ENCODE measurements at places on chromosomes 5 and 9. TPM values are rescaled to one million over a fixed set of nuclear protein-coding genes. Genes with fewer than 3 reads are reported as not detected.
A peak's percentile ranks its signal among the peaks of the same experiment; 100 is the strongest.

The ARHGEF28 gene
- total RNA-seq: 16.4 TPM

The SIGMAR1 gene
- total RNA-seq: 83.5 TPM

The SHC3 gene
- total RNA-seq: 3.3 TPM

The OR13F1 gene
- not detected for total RNA-seq

The TRIP13 gene
- 0.65 TPM for total RNA-seq

The OR1J2 gene
- total RNA-seq: not detected

DNA sequence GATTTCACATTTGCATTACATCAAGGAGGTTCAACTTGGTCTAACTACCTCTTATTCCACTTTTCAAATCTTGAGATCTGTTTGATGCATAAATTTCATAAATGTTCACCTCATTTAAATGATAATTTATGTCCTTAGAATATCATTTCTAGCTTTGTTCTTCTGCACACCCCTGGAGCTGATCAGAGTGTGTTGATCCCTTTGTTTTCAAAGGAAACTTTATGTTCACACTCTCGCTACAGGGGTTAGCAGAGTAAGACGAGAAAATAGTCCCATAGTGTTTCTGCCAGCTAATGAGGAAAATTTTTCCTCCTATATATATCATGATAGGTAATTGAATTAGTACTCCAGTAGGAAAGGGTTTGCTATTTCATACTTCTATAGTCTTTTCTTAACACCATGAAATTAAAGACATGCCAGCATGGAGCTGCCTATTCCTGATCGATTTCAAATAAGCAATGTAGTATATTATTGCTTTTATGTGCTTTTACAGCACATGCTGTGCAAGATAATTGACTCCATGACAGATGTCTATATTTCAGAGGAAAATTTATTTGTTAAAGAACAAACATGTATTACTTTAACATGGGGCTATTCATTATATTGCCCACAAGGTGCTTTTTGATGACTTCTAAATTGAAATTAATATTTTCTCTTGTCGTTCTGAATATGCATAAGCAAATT is 4.8 kb upstream of the PAM start:
- DNase-seq: no peak

GRCh38 chr5:102782217-102782872 is 27.2 kb downstream of the PAM start:
- DNase-seq: no peak

- DNase-seq: no peak
Measured at GRCh38 chr5:72633649-72634048, 126.4 kb upstream of the ZNF366 start.

DNA sequence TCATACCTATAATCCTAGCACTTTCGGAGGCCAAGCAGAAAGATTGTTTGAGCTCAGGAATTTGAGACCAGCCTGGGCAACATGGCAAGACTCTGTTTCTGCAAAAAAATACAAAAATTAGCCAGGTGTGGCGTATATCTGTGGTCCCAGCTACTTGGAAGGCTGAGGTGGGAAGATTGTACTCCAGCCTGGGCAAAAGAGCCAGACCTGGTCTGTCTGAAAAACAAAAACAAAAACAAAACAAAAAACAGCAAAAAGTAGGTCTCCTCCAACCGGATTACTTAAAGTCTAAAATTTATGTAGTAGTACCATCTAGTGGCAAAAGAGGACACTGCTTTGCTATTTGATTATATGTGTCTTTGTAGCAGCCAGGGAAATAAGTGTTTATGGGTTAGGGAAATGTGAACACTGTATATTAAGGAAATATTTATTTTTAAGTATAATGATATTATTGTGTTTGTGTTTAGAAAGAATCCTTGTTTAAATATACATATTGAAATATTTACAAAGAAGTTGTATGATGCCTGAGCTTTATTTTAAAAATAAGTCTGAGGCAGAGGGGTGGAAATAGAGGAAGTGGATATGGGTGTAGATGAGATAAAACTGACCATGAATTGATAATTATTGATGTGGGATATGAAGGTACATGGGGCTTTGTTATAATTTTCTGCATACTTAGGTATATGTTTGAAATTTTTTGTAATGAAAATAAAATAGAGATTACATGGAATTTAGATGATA is 20.0 kb downstream of the APC start:
- DNase-seq: no peak

DNA sequence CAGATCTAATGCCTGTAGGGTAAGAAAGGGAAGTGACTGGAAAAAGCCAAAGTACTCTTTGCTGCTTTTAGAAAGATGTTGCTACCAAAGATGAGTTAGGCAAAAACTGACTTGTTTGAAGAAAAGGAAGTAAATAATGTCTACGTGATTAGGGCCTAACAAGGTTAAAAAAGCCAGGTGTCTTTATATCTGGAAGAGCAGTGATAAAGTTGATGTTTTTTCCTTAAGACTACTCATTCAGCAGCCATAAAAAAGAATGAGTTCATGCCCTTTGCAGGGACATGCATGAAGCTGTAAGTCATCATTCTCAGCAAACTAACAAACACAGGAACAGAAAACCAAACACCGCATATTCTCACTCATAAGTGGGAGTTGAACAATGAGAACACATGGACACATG is 13.5 kb upstream of the AMACR start:
- no peak for DNase-seq

DNA sequence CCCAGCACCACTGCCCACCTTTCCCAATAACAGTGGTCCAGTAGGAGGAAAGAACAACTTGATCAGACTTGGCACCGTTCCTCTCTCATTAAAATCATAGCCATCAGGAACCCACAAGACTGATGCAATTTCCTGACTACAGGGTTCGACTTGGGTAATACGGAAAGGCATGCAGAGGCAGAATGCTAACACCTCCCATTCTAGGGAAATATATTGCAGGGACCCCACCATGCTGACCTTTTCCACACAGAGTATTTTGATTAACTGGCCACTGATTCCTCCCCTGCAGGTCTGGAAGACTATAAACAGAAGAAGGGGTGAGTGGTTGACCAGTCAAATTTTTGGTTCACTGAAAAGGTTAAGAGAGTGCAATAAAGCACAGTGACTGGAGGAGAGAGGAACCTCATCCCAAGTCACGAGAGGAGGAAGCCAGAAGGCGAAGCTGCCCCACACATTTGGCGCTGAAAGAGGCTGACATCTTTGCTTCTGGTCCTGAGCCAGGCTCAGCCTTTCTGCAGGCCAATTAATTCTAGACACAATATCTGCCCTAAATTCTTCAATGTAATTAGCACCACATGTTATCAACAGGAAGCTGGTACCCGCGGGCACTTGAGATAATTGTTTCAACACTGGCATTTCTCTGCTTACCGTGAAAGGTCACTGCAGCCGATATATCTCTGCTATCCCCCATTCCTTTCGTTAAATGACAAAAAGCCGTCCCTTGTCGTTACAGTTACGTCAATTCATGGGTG is 64.7 kb upstream of the SPOCK1 start:
- peak; percentile 55 for DNase-seq

DNA sequence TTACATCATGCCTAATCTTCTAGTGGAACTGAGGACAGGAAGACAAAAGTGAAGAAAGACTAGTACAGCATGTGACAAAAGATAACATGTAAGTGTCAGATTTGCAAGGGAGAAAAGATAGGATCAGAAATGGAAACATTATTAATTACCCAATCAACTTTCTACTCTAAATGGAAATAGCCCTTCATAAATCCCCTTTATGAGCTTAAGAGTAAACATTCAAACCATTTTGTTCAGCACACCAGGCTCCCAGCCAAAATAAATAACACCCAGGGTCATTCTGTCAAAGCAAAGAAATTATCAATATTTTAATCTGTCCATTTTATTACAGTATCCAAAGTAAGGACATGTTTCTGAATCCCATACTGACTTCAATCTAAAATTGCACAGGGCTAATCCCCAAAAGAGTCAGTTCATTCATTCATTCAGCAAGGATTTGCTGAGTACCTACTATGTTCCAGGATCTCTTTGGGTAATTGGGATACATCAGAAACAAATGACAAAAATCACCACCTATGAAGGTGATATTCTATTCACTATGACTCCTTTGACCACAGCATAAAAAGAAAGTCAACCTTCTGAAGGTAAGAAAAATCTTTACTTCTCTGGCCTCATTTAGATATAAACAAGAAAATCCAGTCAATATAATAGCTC is 5.3 kb downstream of the PRELID2 start:
- DNase-seq: no peak

DNA sequence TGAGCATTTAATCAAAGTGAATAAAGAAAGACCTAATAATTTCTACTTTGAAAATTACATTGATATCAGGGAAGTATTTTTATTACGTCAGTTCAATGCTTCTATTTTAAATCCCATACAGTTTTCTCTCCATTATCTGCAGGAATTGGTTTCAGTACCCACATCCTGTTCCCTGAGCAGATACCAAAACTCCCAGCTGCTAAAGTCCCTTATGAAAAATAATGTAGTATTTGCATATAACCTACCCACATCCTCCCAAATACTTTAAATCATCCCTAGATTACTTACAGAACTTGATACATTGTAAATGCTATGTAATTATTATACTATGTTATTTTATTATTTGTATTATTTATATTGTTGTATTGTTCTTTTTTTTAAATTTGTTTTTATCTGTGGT is 125.4 kb upstream of the MINAR2 start:
- no peak for DNase-seq

GRCh38 chr5:170223360-170223759 is 9.4 kb upstream of the C5orf58 start:
- DNase-seq: no peak

DNA sequence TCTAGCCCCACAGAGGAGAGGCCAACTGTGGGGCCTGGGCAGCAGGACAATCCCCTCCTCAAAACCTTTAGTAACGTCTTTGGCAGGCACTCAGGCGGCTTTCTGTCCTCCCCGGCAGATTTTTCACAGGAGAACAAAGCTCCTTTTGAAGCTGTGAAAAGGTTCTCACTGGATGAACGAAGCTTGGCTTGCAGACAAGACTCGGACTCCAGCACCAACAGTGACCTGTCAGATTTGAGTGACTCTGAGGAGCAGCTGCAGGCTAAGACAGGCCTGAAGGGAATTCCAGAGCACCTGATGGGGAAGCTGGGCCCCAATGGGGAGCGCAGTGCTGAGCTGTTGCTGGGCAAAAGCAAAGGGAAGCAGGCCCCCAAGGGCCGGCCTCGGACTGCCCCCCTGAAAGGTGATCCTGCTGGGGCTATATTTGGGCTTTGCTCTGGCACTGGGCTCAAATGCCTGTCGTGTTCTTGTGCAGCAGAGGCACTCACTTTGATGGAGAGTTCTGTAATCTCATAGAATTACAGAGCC is 39.4 kb downstream of the KDM3B start:
- DNase-seq: no peak

- DNase-seq: no peak
Measured at GRCh38 chr5:163312598-163312997, 124.8 kb upstream of the CCNG1 start.

GRCh38 chr5:5188376-5189050 is 48.4 kb downstream of the ADAMTS16 start:
- DNase-seq: no peak

DNA sequence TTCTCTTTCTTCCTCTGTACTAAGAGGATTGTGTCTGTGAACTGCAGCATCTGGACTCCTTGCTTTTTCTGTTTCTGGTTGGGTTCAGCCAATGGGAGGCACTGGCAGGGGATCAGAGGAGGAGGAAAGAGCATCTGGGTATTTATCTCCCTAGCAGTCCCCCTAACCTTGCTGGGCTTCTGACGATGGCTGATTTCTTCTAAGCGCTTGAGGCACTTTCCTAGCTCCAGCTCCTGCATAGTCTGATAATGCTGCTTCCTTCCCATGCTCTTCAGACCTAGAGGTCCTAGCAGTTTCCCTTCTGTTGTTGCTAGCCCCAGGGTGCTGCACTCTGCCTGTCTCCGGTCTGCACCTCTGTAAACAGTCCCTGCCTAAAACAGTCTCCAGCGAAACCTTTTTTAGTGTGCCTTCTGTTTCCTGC is 225.1 kb downstream of the PDZD2 start:
- no peak for DNase-seq

DNA sequence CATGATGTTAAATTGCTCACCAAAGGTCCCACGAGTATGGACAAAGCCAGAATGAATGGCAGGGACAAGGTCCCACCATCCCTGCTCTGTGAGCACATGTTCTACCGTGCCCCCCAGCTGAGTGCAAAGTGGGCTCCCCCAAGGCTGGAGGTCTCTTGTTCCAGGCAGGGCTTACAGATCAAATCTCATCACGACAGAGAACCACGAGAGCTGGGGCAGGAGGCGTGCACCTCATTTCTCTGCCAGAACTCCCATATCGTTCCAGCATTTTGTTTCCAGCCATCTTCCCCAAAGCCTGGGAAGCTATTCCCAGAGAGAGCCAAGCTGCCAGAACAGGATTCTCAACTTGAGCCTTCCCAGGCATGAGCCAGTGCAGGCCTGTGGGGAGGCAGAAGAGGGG is 108.5 kb downstream of the ZNF354C start:
- DNase-seq: no peak

DNA sequence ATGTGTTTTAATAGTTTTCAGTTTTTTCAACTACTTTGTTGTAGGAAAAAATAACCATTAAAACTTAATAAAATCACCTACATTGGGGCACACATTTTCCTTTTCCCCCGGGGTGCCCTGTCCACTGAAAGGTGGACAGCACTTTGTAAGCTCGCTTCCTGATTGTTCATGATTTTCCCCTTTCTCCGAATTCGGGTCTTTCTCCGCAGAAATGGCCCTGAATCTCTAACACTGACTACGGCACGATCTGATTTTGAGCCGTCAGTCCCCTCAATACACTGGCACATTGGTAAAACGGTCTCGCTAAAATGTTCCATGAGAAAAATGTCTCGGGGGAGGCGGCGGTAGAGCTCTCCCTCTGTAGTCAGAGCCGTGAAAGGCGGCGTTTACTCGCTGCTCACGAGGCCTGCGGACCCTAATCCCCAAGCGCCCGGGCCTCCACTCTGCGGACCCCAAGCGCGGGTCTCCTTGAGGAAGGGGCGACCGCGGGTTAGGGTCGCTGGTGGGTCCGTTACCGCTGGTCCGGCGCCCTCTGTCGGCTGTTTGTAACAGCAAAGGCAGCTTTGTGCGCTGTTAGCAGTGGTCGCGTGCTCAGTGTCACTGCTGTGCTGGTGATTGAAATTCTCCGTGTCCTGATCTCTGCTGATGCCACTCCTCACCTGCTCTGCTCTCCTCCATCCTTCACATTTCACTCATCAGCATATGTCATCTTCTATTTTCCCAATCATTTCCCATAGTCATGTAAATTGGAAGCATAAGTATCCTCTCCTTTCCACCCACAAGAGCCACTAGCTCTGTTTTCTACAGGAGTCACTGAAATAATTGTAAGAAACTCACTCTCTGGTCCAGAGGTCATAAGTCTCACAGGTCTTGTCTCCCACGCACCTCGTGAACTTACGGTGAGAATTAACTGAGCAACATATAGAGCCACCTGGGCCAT is 10.8 kb upstream of the IFNA2 start:
- no peak for DNase-seq

- no peak for DNase-seq
Measured at GRCh38 chr9:72443855-72444254, 77.6 kb upstream of the TMC1 start.

DNA sequence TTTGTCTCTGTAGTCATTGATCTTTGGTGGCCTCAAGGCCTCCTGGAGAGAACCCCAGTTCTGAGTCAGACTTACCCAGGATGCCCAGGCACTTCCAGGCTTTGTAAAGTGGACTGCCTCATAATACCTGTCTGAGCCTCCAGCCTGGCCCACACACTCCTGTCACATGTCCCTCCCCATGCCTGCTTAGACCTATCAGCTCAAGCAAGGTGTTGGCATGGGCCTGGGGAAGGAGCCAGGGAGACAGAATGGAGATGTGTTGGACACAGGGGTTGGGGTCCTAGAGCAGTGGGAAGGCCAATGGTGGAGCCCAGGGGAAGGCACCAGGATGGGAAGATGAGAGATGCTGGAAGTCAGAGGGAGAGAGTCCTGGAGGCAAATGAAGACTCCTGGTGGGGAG is 136.2 kb downstream of the CFAP90 start:
- DNase-seq: no peak
